Activated naive CD4-positive, alpha-beta T cell treated with anti-CD3 and anti-CD28 coated beads, Interleukin-2, amount 10 ng/mL, durations not matched to agents 7 days and 5 days (primary cell): ENCODE measurements at places on chromosomes 2 and 18.

- peaks cover 4% of the 10 kb centered on the region for H3K27me3 ChIP-seq
- DNase-seq = no peak
- no peak overlapping the region for H3K27ac ChIP-seq
- no peak overlapping the region for H3K4me3 ChIP-seq
Observed at GRCh38 chr2:190717306-190717705, 68.4 kb downstream of the NAB1 start.

DNA sequence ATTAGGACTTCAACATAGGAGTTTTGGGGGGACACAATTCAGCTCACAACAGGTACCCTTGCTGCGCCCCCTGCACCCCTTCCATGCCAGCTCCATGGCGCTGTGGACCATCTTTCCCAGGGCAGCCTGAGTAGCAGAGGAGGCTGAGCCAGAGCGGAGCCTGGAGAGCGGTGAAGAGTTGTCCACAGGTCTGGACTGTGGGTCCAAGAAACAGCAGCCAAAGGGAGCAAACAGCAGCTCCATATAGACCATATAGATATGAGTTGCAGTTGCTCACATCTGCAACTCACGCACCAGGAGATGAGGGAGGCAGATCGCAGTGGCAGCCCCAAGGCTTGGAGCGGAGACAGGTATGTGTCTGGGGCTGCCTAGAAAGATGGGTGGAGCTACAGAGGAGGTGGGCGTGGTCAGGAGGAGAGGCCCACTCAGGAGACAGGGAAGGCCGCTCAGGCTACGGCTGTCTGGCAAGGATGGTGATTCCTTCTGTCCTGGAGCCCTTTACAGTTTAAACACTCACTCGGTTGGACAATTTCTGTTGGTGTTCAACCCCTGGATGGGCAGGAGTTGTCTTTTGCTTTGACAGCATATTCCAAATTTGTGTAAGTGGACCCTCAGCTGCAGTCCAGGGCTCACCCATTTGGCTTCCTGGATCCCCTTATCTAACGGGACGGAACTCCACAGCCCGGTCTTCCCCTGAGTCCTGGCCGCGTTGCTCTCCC is 155.1 kb downstream of the LPIN1 start:
- H3K27ac ChIP-seq = no peak overlapping the region
- no peak for DNase-seq
- H3K4me1 ChIP-seq = no peaks in the 10 kb centered on the region

- no peak overlapping the region for H3K4me3 ChIP-seq
- H3K4me1 ChIP-seq = no peaks in the 10 kb centered on the region
- H3K36me3 ChIP-seq = no peaks in the 10 kb centered on the region
- no peak overlapping the region for H3K27ac ChIP-seq
- peaks cover 12% of the 10 kb centered on the region for H3K27me3 ChIP-seq
Observed at GRCh38 chr18:76416911-76417310, 78.1 kb downstream of the ZNF516 start.

- H3K27ac ChIP-seq = no peak overlapping the region
- no peaks in the 10 kb centered on the region for H3K36me3 ChIP-seq
- H3K27me3 ChIP-seq = peaks cover 74% of the 10 kb centered on the region
- peaks cover 11% of the 10 kb centered on the region for H3K4me1 ChIP-seq
Observed at GRCh38 chr2:144511937-144512336, 8.0 kb downstream of the ZEB2 start.

- H3K27me3 ChIP-seq = peaks cover 44% of the 10 kb centered on the region
- peak; percentile 26 for DNase-seq
- H3K4me1 ChIP-seq = peaks cover 3% of the 10 kb centered on the region
- H3K4me3 ChIP-seq = no peak overlapping the region
- H3K36me3 ChIP-seq = no peaks in the 10 kb centered on the region
- H3K27ac ChIP-seq = no peak overlapping the region
Observed at GRCh38 chr2:112869258-112869842, 32.8 kb upstream of the IL1B start.

GRCh38 chr2:148660999-148661398 is 16.4 kb downstream of the EPC2 start:
- H3K27ac ChIP-seq = no peak overlapping the region
- no peak for DNase-seq
- peaks cover 44% of the 10 kb centered on the region for H3K4me1 ChIP-seq
- H3K36me3 ChIP-seq = peaks cover 9% of the 10 kb centered on the region

GRCh38 chr2:223591596-223591995 is 10.6 kb downstream of the SCG2 start:
- H3K27me3 ChIP-seq = no peaks in the 10 kb centered on the region
- H3K4me1 ChIP-seq = no peaks in the 10 kb centered on the region
- no peaks in the 10 kb centered on the region for H3K36me3 ChIP-seq
- DNase-seq = no peak
- no peak overlapping the region for H3K4me3 ChIP-seq

GRCh38 chr2:214560618-214561190 is 149.8 kb downstream of the VWC2L start:
- H3K4me3 ChIP-seq = no peak overlapping the region
- H3K27me3 ChIP-seq = no peaks in the 10 kb centered on the region

DNA sequence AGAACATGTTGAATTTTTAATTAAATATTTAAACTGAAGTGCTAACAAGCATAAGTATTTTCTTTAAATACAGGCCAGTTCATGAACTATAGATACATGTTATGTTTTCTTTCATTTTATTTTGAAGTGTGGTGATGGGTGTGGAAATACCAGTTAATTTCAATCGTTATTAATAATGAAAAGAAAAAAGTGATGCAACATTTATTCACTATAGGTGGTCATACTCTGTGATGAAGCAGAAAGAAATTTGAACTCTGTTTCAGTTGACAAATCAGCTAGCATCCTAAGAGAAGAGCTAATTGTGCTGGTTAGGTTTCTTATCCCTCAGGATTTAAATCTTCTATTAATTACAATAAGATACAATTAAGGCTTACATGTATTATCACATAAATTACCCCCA is 795.1 kb upstream of the DDX18 start:
- no peak overlapping the region for H3K4me3 ChIP-seq
- no peaks in the 10 kb centered on the region for H3K27me3 ChIP-seq
- no peaks in the 10 kb centered on the region for H3K36me3 ChIP-seq
- no peak overlapping the region for H3K27ac ChIP-seq
- no peak for DNase-seq
- H3K4me1 ChIP-seq = no peaks in the 10 kb centered on the region

DNA sequence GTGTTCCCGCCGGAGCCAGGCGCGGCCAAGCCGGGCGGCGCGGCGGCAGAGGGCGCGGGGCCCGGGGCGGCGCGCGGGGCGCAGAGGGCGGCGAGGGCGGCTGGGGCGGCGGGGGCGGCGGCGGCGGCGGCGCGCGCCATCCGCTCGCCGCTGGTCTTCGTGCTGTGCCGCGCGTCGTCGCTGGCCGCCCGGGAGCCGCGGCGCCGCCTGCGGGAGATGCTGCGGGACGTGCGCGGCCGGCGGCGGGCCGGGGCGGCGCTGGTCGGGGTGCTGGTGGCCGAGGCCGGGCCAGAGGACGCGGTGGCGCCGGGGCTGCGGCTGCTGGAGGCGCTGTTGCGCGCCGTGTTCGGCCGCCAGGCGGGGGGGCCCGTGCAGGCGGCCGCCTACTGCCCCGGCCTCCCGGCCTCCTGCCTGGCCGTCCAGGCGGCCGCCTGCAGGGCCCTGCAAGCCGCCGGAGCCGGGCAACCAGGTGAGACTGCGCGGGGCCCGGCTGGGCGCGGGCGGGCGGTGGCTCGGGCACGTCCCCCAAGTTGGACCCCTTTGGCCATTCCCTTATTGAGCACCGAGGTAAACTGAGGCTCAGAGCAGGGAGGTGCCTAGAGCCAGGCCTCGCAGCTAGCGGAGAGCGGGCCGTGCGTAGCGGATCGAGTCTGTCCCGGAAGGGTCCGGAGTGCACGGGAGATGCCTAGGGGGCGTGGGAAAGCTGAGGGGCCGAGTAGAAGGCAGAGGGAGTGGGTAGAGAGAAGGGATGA is 584 bp downstream of the C2orf72 start:
- peaks cover 84% of the 10 kb centered on the region for H3K27me3 ChIP-seq
- no peak for DNase-seq
- no peaks in the 10 kb centered on the region for H3K36me3 ChIP-seq
- peak overlapping the region; percentile 22 for H3K4me3 ChIP-seq
- H3K27ac ChIP-seq = no peak overlapping the region
- H3K4me1 ChIP-seq = peaks cover 2% of the 10 kb centered on the region

- no peak overlapping the region for H3K4me3 ChIP-seq
- H3K36me3 ChIP-seq = peaks cover 3% of the 10 kb centered on the region
- H3K27me3 ChIP-seq = peaks cover 18% of the 10 kb centered on the region
- DNase-seq = no peak
Observed at GRCh38 chr2:172376505-172377125, 50.8 kb upstream of the ITGA6 start.

GRCh38 chr2:144986691-144987090 is 466.8 kb upstream of the ZEB2 start:
- H3K27ac ChIP-seq = no peak overlapping the region
- no peaks in the 10 kb centered on the region for H3K36me3 ChIP-seq
- no peak for DNase-seq
- no peak overlapping the region for H3K4me3 ChIP-seq

DNA sequence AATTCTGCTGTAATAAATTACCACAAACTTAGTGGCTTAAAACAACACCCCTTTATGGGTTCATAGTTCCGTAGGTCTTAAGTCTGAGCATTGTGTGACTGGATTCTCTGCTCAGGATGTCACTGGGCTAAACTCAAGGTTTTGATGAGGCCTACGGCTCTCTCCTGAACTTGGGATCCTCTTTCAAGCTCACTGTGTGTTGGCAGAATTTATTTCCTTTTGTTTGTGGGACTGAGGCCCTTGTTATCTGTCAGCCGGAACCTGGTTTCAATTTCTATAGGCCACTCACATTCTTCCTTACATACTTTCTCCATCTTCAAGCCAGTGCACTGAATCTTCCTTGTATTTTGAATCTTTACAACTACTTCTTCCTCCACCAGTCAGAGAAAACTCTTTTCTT is 290.2 kb downstream of the AKAIN1 start:
- no peaks in the 10 kb centered on the region for H3K4me1 ChIP-seq
- no peak overlapping the region for H3K4me3 ChIP-seq
- DNase-seq = no peak
- H3K27me3 ChIP-seq = no peaks in the 10 kb centered on the region
- no peak overlapping the region for H3K27ac ChIP-seq

- no peak overlapping the region for H3K27ac ChIP-seq
- peaks cover 36% of the 10 kb centered on the region for H3K27me3 ChIP-seq
- H3K4me3 ChIP-seq = peak overlapping the region; percentile 90
Observed at GRCh38 chr18:34976899-34977837, 64.0 kb upstream of the MAPRE2 start.

- no peak for DNase-seq
- no peaks in the 10 kb centered on the region for H3K27me3 ChIP-seq
- H3K4me1 ChIP-seq = no peaks in the 10 kb centered on the region
Observed at GRCh38 chr2:21427606-21428005, 303.8 kb downstream of the TDRD15 start.

GRCh38 chr2:239349453-239350135 is 51.2 kb downstream of the HDAC4 start:
- no peak overlapping the region for H3K27ac ChIP-seq
- no peaks in the 10 kb centered on the region for H3K4me1 ChIP-seq
- H3K27me3 ChIP-seq = no peaks in the 10 kb centered on the region
- no peak overlapping the region for H3K4me3 ChIP-seq

- H3K27me3 ChIP-seq = no peaks in the 10 kb centered on the region
- no peak overlapping the region for H3K27ac ChIP-seq
- H3K4me1 ChIP-seq = peaks cover 49% of the 10 kb centered on the region
- DNase-seq = peak; percentile 46
- peaks cover 3% of the 10 kb centered on the region for H3K36me3 ChIP-seq
Observed at GRCh38 chr2:204024503-204024902, 87.9 kb downstream of the ICOS start.

- DNase-seq = no peak
- H3K27me3 ChIP-seq = peaks cover 12% of the 10 kb centered on the region
- no peak overlapping the region for H3K4me3 ChIP-seq
- H3K36me3 ChIP-seq = no peaks in the 10 kb centered on the region
Observed at GRCh38 chr18:57846258-57846657, 43.1 kb upstream of the ATP8B1 start.

GRCh38 chr2:197306696-197307040 is 3.9 kb downstream of the ANKRD44 start:
- peak overlapping the region; percentile 93 for H3K27ac ChIP-seq
- peaks cover 47% of the 10 kb centered on the region for H3K36me3 ChIP-seq
- no peaks in the 10 kb centered on the region for H3K27me3 ChIP-seq
- H3K4me3 ChIP-seq = peak overlapping the region; percentile 95
- peak; percentile 55 for DNase-seq

GRCh38 chr2:110946902-110947301 is 173.8 kb upstream of the BCL2L11 start:
- H3K4me1 ChIP-seq = no peaks in the 10 kb centered on the region
- no peaks in the 10 kb centered on the region for H3K36me3 ChIP-seq
- no peak overlapping the region for H3K4me3 ChIP-seq
- peaks cover 33% of the 10 kb centered on the region for H3K27me3 ChIP-seq
- no peak overlapping the region for H3K27ac ChIP-seq

DNA sequence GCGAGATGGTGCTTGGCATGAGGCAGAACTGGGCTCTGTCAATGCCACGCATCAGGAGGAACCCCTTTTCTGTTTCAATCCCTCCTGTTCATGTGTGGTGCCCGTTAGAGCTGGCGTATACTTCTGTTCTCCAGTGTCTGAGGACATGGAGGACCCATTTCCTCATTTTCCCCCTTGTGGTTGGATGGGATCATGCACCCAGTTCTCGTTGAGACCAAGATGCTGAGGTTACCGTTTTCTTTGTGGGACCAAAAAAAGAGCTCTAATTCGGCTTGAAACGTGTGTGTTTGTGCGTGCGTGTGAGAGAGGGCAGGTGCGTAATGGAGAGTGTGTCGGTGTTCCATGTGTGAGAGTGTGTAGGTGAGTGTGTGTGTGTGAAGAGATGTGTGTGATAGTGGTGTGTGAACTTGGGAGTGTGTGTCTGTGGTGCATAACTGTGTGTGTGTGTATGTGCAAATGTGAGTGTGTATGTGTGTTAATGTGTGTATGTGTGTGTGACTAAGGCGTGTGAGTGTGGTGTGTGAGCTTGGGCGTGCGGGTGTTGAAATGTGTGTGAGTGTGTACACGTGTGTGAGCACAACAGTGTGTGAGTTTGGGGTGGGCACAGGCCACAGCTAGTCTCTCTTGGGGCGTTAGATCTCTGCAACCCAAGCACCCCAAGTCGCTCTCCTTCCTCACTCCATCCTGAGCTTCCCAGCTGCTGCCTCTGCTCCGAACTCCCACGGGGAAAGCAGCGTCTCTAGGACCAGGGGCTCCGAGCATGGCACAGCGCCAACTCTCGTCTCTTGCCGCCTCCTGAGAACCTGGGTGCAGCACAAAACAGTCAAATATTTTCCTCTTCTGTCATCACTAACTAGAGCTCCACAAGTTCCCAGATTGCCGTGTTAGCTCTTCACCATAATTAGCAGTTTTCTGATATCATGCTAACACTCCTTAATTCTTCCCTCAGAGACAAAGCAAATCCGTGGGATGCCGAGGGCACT is 75.8 kb downstream of the LONRF2 start:
- H3K4me1 ChIP-seq = no peaks in the 10 kb centered on the region
- no peak overlapping the region for H3K27ac ChIP-seq
- H3K4me3 ChIP-seq = no peak overlapping the region
- peaks cover 20% of the 10 kb centered on the region for H3K27me3 ChIP-seq
- H3K36me3 ChIP-seq = no peaks in the 10 kb centered on the region
